Fibroblast of gingiva (primary cell): ENCODE measurements at places on chromosomes 11 and 22.

DNA sequence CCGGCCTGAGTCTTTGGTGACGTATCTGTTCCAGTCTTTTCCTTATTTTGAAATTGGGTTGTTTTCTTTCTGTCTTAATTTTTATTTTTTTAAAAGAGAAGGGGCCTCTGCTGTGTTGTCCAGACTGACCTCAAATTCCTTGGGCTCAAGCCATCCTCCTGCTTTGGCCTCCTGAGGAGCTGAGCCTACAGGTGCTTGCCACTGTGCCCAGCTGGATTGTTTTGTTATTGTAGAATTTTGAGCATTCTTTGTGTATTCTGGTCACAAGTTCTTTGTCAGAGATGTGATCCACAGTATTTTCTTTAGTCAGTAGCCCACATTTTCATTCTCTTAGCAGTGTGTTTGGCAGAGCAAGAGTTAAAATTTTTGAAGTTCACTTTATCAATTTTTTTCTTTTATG, 100.1 kb downstream of the ATXN10 start:
- no peak for DNase-seq

- no peak for DNase-seq
Observed at GRCh38 chr11:87022254-87022653, 15.5 kb upstream of the TMEM135 start.

GRCh38 chr11:62919898-62920640, 1.1 kb downstream of the CHRM1 start:
- no peak for DNase-seq

DNA sequence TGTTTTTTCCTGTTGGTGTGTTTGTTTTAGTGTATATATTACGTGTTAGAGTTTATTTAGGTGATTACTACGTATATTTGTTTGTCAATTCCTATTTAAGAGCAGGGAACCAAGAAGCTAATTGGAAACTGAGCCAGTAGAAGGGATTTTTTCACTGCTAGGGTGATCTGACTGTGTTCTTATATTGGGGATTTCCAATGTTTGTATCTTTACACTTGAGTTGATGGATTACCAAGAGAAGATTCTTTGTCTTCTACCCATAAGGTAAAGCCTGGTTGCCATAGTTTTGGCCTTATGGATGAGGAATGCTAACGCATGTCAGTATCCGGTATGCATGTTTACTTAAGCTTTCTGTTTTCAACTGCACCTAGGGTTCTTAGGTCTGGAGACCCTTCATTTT, 35.6 kb downstream of the SIK2 start:
- no peak for DNase-seq

- DNase-seq, result no peak
Observed at GRCh38 chr11:111361874-111362273, 17.2 kb downstream of the POU2AF1 start.

DNA sequence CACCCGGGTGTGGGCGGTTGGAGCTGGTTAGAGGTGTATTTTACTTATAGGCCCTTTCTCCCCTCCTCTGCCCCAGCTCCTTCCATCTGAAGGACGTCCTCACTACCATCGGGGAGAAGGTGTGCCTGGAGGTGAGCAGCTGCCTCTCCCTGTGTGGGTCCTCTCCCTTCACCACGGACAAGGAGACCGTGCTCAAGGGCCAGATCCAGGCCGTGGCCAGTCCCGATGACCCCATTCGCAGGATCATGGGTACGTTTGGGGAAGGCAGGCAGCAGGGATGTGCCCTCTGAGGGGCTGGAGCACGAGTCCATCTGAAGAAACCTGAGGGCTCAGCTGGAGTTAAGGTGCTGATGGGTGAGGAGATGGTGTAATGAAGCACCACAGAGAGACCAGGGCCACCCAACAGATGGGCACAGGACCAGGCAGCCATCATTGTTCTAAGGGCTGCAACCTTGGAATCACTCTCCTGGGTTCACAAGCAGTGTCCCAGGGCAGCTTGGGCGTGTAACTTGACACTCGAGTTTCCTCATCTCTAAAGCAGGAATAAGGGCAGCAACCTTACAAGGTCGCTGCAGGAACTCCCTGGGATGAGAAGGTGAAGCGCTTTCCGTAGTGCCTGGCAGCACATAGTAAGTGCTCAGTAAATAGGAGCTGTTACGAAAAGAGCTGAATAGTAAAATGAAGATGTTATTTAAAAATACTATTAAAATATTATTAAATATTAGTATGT, 29.4 kb downstream of the TCP11L1 start:
- no peak for DNase-seq

DNA sequence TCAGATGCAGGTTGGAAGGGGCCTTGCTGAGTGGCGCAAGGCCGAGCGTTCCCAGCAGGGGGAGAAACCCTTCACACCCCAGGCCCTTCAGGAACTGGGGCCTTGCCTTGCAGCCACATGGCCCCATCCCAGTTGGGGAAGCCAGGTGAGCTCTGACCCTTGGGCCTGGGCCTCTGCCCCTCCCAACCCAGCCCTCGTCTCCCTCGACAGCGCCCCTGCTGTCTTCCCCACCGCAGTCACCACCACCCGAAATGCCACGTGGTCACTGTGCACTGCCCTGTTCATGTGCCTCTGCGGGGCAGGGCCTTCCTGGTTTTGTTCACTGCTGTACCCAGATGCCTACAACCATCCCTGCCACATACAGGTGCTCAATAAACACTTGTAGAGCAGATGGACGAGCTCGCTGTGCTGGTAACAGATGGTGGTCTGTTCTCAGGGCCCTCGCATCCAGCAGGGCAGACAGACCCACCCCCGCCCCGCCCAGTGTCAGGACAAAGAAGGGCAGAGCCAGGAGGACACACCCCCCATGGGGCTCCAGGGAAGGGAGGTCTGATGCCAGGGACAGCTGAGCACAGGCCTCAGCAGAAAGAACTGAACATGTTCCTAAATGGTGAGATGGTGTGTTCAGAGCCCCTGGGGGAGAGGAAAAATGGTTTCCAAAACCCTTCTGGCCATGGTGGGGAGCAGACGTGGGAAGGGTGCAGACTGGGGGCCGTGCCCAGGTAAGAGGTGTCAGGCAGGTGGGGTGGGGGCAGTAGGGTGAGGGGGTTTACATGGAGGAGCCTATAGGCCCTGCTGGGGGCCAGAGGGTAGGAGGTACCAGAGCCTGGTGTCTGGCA, 3.7 kb downstream of the POLR2L start:
- peak; percentile 49 for DNase-seq

DNA sequence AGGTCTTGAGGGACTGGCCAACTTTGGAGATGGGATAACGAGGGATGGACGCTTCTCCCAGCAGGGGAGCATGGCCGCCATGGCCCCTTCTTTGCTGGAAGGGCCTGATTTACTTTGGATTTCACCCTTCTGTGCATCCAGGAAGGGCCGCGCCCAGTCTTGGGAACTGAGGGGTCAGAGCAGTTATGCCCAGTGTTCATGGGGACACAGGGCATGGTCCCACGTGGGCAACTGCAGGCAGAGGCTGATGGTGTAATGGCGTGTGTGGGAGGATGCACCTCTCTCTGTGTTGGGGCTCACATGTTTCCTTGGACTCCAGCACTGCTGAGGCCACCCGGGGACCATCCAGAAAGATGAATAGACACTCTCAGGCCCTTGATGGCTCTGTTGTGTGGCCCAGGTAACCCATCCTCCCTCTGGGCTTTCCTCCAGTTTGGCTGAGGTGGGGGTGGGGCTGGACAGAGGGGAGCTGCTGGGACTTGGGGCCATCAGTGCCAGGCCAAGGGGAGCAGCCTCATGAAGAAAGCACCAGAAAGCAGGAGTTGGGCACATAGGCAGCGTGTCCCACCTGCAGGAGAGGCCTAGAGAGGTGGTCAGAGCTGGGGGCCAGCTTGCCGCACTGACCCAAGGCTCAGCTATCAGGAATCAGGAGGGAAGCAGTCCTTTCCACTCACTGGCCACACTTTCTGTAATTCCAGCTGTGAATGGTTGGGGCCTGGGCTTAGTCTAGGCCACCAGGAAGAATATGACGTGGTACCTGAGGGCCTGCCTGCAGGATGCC, 1033.9 kb downstream of the TBC1D22A start:
- DNase-seq, result no peak

DNA sequence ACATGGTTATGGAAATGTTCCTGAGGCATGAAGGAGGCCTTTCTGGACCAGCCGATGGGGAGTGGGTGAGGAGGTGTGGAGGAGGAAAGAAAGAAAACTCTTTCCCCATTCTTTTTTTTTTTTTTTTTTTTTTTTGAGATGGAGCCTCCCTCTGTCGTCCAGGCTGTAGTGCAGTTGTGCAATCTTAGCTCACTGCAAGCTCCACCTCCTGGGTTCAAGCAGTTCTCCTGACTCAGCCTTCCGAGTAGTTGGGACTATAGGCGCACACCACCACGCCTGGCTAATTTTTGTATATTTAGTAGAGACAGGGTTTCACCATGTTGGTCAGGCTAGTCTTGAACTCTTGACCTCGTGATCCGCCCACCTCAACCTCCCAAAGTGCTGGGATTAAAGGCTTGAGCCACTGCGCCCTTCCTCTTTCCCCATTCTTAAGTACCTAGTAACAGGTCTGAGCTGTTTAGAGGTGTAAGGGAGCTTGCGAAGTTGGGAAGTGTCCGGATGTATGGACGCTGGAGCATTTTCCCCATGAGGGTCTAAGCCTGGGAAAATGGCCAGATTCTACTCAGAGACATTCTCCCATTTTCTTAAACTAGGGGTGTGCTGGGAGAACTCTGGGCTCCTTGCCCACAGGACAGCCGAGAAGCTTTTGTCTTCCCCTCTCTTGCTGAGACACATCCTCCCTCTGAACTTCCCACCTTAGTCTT, 135.8 kb downstream of the TEAD1 start:
- peak; percentile 60 for DNase-seq

GRCh38 chr11:118605116-118605867, 2.1 kb upstream of the PHLDB1 start:
- peak; percentile 96 for DNase-seq

- DNase-seq, result no peak
Observed at GRCh38 chr11:119791701-119792151, 62.7 kb upstream of the NECTIN1 start.

- no peak for DNase-seq
Observed at GRCh38 chr11:93718057-93718563, 23.2 kb downstream of the TAF1D start.

- DNase-seq, result peak; percentile 94
Observed at GRCh38 chr11:35629914-35630313, 11.7 kb downstream of the FJX1 start.

GRCh38 chr11:87097582-87097981, 59.8 kb downstream of the TMEM135 start:
- DNase-seq, result peak; percentile 5

GRCh38 chr11:45041596-45041995, 90.9 kb upstream of the TP53I11 start:
- DNase-seq, result no peak

DNA sequence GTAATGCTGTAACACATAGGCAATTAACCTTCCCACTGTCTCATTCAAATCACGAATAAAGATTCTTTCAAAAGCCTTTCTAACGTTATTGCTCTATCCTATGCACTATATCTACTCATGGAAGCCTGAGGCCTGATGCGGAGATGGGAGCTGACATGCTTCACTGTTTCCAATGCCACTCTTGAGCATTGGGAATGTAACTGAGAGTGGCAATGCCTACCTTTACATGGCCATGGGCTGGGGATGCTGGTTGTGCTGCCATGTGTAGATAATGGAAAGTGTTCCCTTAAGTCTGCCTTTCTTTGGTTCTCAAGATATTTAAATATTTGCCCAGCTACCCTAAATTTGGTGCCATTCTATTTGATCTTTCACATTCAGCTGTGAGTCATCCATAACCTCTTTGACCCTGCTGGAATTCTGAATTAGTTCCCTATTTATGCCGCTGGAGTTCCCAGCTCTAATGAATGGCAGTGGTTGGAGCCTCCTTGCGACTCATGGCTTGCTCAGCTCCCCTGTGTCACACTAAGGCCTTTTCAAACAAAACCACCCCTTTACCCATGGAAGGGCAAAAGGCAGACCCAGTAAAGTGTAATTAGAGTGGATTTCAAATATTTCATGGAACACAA, 21.4 kb upstream of the DKK3 start:
- DNase-seq, result no peak

DNA sequence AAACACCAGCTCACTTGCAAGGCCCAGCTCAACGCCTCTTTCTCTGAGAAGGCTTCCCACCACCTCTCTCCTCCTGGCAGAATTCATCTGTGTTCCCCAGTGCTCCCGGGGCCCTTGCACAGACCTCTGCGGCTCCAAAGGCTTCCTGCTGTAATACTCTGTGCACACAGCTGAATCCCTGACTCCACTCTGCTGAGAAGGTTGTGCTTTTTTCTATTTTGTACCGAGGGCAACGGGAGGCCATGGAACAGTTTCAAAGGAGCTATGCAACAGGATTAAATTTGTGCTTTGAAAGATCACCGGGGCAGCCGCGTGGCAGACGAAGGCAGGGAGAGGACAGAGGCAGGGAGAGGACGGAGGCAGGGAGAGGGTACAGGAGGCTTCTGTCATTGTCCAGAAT, 49.2 kb upstream of the SYT7 start:
- DNase-seq, result no peak

DNA sequence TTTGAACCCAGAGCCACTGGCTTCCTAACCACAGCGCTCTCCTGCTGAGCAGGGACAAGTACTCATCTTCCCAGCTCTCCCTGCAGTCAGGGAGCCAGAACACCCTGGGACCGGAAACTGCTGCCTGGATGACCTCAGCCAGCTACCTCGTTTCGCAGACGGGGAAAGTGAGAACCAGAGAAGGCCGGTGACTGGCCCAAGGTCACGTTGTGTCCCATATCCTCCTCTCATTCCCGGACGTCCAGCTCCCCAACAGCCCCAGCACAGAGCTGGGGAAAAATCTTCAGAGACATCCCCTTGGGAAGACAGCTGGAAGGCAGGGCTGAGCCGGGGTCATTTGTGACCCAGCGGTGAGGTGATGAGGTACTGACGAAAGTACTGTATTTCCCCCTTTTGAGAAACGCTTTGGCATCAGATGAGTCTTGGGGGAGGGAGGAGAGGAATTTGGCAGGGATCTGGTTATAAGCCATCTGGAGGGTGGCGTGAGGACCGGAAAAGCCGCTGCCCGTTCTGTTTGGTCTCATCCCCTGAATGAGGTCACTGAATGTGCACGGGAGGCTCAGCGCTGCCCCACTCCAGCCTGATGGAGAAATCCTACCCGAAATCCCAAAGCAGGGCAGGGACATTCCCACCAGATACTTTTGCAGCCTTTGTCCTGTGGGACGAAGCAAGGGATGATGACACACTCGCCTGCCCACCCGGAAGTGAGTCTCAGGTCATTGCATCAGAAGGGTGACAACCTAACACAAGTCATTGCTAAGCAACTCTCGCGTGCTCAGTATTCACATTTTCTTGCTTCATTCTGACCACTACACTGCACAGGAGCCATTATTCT, 41.1 kb downstream of the LIF start:
- DNase-seq, result peak; percentile 97

GRCh38 chr11:3146612-3147256, 18.4 kb downstream of the OSBPL5 start:
- DNase-seq, result peak; percentile 56
